GM12892 (cell line): ENCODE measurements at places on chromosomes 3 and 15.

DNA sequence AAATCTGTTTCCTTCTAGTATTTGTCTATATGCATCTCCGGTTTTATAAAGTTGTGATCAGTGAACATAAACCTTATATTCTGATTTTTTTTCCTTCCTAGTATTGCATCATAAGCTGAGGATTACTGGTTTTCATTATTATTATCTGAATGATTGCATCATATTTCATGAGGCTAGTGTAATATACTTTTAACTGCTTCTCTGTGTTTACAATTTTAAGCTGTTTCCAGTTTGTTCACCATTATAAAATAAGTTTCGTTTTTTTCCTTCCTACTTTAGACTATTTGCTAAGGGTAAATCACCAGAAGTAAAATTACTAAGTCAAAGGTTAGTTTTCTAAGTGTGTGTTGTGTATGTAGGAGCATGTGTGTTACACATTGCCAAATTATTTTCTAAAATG is 20.2 kb downstream of the SEMA6D start:
- DNase-seq = no peak

- DNase-seq = no peak
Measured at GRCh38 chr3:157160658-157161424, 894 bp upstream of the CCNL1 start.

DNA sequence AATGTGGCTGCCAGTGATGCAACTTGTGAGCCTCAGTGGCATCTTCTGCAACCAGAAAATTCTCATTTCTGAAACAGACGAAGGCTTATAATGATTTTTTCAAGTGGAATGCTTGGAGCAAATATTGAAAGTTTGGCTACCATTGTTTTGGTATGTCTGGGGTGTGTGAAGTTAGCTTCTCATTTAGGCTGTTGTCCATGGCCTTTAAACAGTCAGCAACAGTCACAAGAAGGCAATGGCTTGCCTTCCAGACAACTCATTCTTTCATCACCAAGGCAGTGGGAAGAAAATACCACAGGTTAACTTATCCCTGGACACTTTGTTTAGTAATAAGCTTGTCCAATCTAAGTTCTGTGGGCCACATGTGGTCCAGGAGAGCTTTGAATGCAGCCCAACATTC is 4.7 kb upstream of the BNC1 start:
- no peak for DNase-seq

GRCh38 chr15:74783072-74783807 is 1.4 kb downstream of the CSK start:
- no peak for DNase-seq

- DNase-seq = no peak
Measured at GRCh38 chr3:152760024-152760563, 74.8 kb upstream of the P2RY1 start.

DNA sequence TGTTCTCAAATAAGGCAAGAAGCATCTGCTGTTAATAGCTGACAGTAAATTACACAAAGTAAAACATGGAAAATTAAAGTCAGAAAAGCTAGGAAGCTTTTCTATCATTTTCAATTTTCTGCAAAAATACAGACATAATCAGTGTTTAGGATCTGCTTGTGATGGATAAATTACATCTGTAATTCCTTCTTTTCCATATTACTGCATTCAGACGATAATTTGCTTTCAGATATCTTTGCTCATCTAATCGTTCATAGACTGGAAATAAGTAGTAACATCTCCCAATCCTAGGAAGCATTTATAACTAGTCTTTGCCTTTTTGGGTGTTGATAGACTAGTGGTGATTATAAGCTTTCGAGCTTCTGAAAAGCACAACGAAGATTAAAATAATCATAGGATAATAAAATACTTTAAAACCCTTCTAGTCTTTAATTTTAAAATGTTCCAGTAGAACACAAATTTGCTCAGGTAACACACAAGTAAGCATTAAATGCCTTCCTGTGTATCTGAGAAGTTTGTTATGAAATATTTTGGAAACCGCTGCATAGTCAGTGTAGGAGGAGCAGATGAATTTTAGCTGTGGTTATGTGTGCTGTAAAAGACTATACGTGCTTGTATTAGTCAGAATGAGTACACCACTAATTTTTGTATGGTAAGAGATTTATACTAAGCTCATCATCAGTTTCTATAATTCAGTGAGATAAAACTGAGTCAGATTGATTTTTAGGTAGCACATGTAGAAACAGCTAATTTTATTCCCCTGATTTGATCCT is 41.0 kb downstream of the MBNL1 start:
- DNase-seq = no peak

- no peak for DNase-seq
Measured at GRCh38 chr3:39343076-39343717, 13.7 kb downstream of the CCR8 start.

DNA sequence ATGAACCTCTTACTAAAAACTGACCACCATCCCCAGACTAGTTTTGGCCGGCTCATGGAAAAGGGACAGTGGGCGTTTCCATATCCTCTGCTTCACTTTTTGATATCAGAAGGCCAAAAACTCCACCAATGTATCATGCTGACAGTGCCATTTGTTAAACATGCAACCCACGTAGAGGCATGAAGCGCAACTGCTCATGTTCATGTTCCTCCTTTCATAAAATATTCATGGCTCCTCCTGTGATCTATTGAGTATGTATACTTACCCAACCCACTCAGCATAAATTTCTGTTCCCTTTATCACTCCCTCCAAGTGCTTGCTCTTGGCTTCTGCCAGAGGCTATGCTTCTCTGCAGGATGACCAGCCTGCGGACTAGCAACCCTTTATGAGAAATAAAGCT is 58.7 kb upstream of the TGFBR2 start:
- DNase-seq = no peak

- DNase-seq = no peak
Measured at GRCh38 chr15:74250266-74250665, 14.1 kb downstream of the CCDC33 start.

- DNase-seq = no peak
Measured at GRCh38 chr3:135762188-135762856, 203.2 kb upstream of the PPP2R3A start.

DNA sequence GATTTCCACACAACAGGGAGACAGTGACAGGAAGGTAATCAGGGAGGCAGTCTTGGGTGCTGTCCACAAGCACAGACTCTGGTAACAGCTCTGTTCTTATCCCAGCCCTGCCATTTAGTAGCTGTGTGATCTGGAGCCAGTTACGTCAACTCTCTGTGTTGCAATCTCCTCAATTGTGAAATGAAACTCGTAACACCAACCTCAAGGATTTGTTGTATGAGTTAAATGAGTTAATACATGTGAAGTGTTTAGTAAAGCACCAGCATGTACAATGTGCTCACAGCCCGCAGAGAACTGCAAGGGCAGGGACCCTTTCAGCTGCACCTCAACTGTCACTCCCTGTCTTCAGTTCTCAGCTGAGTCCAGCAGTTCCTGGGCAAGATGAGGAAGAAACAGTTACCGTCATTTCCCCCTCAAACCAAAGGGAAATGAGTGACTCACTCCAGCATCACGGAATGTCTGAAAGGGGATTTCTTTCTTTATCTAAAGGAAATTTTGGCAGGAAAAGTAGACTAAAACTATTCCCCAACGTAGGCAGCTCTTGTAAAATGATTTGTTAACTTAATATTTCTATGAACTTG is 39.9 kb upstream of the MB21D2 start:
- no peak for DNase-seq

GRCh38 chr3:45329761-45330305 is 58.5 kb upstream of the LARS2 start:
- DNase-seq = no peak

GRCh38 chr3:34360713-34361112 is 562.3 kb downstream of the PDCD6IP start:
- no peak for DNase-seq

DNA sequence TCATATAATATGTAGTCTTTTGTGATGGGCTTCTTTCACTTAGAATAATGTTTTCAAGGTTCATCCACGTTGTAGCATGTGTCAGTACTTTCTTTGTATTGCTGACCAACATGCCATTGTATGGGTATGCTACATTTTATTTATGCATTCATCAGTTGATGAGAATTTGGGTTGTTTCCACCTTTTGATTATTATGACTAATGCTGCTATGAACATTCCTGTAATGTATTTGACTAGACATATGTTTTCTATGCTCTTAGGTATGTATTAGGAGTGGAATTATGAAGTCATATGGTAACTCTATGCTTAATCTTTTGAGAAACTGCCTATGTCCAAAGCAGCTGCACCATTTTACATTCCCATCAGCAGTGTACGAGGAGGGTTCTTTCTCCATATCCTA is 3.2 kb upstream of the PODXL2 start:
- no peak for DNase-seq

GRCh38 chr15:49282366-49282765 is 112.3 kb downstream of the GALK2 start:
- DNase-seq = no peak

GRCh38 chr15:88681610-88682221 is 42.9 kb downstream of the ISG20 start:
- no peak for DNase-seq

- no peak for DNase-seq
Measured at GRCh38 chr15:81911022-81911971, 134.5 kb downstream of the MEX3B start.

DNA sequence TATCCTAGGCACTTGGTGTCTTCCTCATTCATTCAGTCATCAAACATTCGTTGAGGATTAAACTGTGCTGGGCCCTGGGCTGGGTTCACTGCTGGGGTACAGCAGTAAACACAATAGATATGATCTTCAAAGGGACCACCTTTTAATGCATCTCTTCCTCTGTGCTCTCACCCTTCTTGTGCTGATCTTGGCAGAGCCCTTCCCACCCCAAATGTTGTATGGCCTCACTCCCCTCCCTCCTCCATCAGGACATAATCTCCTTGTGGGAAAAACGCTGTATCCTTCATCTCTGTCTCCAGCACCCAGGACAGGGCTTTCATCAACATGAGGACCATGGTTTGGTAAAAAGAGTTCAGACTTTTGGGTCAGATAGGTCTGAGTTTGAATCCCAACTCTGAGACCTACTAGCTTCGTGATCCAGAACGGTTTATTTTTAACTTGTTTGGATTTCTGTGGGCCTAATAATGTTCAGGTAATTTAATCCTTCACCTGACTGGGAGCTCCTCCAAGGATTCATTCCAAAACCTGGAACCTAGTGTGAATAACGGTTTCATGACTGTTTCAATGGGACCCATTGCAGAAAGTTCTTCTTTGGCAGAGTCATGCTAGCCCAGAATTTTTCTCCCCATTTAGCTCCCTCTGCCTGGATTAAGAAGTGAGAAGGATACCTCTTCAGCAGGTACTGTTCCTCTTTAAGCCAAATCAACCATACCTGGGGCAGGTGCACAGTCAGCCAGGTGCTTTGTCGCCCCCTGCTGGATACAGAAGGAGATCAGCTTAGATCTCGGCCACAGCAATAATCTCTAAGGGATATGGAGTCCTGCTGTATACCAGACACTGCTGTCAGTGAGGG is 5.2 kb upstream of the WNT7A start:
- peak; percentile 46 for DNase-seq

DNA sequence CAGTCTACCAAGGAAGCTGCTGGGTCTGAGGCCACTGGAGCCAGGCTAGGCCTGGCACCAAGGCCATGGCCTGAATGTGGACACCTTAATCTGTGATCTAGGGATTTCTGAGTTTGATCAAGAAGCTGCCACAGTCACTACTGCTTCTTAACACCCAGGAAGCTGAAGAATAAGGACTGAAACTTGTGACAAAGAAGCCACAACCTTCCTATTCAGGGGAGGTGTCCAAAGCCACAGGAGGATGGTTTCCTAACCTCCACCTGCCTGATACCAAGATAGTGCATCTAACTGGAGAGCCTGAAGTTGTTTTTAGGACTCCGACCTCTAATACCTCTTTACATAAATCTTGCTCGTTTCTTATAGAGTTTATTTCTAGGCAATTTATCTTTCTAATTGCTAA is 5.5 kb upstream of the ANO10 start:
- no peak for DNase-seq

DNA sequence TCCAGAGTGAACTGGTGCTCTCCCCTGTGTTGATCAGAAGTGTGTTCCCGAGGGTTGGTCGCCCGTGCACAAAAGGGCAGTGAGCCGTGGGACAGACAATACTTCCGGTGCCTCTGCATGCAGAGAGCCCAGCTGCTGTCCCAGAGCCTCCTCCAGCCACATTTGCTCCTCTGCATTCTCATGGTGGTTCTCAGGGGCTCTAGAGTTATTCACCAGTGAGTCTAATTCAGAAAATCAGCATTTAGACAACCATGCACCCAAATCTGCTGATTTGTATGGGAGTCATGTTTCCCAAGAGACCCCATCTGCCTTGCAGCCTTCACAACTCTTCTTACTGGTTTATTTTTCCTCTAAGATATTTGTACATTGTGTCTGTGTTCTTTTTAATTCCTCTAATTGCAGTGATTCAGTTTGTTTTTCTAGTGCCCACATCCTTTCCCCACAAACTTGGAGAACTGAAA is 107.0 kb upstream of the SPRED1 start:
- no peak for DNase-seq

DNA sequence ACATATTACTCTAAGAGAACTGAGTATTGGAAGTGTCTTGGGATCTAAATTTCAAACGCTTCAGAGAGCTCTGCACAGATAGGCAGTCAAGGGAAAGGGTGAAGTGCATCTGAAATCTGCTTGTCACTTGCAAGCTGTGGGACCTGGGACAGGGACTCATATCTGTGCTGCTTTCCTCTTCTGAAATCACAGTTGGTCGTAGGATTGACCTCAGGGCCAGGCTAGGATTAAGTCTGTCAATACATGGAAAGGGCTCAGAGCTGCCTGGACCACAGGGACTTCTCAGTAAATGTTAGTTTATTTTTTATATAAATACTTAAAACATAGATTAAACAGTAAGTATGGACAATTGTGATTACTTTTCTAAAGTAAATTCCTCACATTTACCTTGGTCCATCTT is 74.7 kb upstream of the CMTM7 start:
- DNase-seq = no peak

DNA sequence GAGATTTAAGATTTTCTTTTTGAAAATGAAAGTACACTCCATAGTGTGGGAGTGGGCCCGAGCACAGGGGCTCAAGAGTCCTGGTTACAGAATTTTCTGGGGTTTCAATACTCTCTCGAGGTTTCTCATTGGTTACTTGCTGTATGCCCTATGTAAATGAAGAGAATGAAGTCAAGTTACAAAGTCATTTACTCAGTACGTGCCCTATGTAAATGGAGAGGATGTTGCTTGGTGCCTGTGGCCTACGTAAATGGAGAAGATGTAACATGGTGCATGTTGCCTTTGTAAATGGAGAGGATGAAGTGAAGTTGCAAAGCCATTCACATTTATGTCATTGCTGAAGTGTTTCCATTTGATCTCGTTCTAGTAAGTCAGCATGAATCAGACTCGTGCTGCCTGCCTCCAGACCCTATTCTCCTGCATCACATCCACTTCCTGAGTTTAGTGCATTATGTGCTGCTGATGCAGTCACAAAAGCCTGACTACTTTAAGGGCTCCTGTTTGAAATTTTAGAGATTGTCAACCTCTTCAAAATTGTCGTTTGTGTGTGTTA is 302.0 kb downstream of the ZBBX start:
- no peak for DNase-seq
